Breast epithelium (tissue), 4 donors: ENCODE measurements at places on chromosomes 11 and 22. TPM values are rescaled to one million over a fixed set of nuclear protein-coding genes. Genes with fewer than 3 reads are reported as not detected.

- H3K4me1 ChIP-seq = no peaks in the 10 kb centered on the region
- H3K36me3 ChIP-seq = no peaks in the 10 kb centered on the region
- no peaks in the 10 kb centered on the region for H3K27me3 ChIP-seq
These were observed 22.1 kb downstream of the RPUSD4 start for GRCh38 chr11:126189109-126189929.

GRCh38 chr11:34341931-34342533, 15.8 kb downstream of the ABTB2 start:
- H3K27ac ChIP-seq = peak overlapping the region; percentile 64
- H3K27me3 ChIP-seq = no peaks in the 10 kb centered on the region
- H3K4me3 ChIP-seq = no peak overlapping the region
- no peaks in the 10 kb centered on the region for H3K36me3 ChIP-seq
- DNase-seq = no peak
- peaks cover 7% of the 10 kb centered on the region for H3K4me1 ChIP-seq

DNA sequence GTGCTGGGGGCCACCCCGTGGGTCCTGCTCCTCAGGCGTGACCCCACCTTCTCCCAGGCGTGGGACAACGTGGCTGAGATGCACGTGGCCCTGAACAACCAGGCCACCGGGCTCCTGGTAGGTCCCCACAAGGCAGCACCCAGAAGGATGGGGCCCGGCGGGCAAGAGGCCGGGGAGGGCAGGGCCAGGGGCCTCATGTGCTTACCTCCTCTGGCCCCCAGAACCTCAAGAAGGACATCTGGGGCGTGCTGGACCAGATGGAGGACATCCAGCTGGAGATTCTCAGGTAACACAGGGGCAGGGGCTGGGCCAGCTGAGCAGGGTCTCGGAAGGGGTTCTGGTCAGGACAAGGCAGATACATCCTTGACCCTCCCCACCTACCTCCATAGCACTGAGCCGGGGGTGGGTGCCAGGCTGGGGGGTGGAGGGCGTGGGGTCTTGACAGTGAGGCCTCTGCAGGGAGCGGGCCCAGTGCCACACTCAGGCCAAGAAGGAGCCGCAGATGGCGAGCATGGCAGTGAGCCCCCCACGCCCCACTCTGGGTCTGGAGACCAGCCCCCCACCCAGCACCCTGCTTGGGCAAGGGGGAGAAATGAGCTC, 186.3 kb downstream of the IGLL1 start:
- no peaks in the 10 kb centered on the region for H3K27me3 ChIP-seq
- no peak overlapping the region for H3K4me3 ChIP-seq
- DNase-seq = peak; percentile 40

DNA sequence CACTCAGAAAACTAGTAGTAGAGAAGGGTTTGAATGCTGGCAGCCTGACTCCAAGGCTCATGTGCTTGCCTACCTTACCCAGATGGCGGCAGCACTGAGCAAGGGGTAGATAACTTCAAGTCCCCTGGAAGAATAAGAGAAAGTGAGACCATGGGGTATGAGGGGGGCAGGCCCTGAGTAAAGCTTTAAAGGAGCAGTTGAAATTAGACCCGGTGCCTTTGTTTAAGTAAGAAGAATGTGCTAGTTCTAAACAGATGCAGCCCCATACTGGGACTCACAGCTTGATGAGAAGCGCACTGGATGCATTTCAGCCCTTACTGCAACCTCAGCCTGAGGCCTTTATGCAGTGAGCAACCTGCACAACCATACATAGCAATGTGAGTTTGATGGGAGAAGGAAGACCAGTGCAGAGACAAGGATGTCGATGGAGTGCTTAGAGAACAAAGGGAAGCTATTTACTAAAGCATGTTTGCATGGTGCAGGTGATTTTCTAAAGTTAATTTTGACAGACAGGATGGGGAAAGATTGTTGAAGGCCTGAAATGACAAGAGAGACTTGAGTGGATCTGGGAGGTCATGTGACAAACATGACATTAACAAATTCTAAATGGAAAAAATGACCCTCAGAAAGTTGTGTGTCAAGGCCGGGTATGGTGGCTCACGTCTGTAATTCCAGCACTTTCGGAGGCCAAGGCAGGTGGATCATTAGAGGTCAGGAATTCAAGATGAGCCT, 27.1 kb upstream of the TMA7B start:
- no peaks in the 10 kb centered on the region for H3K27me3 ChIP-seq
- no peak overlapping the region for H3K4me3 ChIP-seq
- no peaks in the 10 kb centered on the region for H3K36me3 ChIP-seq
- H3K27ac ChIP-seq = no peak overlapping the region
- DNase-seq = no peak

DNA sequence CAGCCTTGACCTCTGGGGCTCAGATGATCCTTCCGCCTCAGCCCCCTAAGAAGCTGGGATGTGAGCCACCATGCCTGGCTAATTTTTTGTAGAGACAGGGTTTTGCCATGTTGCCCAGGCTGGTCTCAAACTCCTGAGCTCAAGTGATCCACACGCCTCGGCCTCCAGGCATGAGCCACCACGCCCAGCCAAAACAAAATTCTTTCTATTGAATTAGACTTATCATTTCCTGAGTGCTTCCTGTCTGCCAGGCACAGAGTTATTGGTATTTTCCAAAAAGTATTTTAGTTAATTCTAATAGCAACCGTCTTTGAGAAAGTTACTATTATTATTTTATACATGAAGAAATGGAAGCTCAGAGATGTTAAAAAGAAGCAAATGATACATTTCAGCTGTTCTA, 61.4 kb upstream of the LMO2 start:
- H3K4me3 ChIP-seq = no peak overlapping the region
- H3K36me3 ChIP-seq = no peaks in the 10 kb centered on the region
- DNase-seq = no peak

DNA sequence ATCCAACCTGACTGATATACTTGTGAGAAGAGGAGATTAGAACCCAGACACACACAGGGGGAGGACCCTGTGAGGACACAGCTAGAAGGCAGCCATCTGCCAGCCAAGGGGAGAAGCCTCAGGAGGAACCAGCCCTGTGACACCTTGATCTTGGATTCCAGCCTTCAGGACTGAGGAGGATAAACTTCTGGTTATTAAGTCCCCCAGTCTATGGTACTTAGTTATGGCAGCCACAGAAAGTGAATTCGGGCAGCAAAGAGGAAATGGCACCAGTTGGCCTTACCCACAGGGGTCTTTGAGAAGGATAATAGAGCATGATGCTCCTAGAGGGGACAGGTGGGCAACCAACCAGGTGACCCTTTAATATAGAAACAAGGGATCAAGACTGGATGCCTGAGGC, 49.4 kb downstream of the ASCL2 start:
- no peak overlapping the region for H3K27ac ChIP-seq
- no peak overlapping the region for H3K4me3 ChIP-seq
- no peaks in the 10 kb centered on the region for H3K4me1 ChIP-seq
- no peaks in the 10 kb centered on the region for H3K27me3 ChIP-seq

DNA sequence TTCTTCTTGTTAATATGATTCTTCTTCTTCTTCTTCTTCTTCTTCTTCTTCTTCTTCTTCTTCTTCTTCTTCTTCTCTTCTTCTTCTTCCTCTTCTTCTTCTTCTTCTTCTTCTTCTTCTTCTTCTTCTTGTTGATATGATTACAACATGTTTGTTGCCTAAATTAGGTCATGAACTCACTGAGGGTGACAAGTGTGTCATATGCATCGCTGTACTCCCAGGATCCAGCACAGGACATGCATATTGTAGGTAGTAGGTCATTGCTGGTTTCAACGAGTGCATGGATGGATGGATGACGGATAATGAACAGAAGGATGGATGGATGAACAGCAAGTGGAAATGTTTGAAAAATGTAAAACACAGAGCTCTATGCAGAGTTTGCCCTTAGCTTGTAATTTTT, 14.9 kb upstream of the PVALB start:
- H3K27me3 ChIP-seq = no peaks in the 10 kb centered on the region
- no peaks in the 10 kb centered on the region for H3K36me3 ChIP-seq
- DNase-seq = no peak
- no peak overlapping the region for H3K4me3 ChIP-seq
- H3K4me1 ChIP-seq = no peaks in the 10 kb centered on the region

- no peaks in the 10 kb centered on the region for H3K4me1 ChIP-seq
- H3K27me3 ChIP-seq = no peaks in the 10 kb centered on the region
- H3K4me3 ChIP-seq = peak overlapping the region; percentile 17
- H3K27ac ChIP-seq = peak overlapping the region; percentile 58
- no peak for DNase-seq
- H3K36me3 ChIP-seq = no peaks in the 10 kb centered on the region
These were observed 64.5 kb downstream of the MCHR1 start for GRCh38 chr22:40743768-40744167.

DNA sequence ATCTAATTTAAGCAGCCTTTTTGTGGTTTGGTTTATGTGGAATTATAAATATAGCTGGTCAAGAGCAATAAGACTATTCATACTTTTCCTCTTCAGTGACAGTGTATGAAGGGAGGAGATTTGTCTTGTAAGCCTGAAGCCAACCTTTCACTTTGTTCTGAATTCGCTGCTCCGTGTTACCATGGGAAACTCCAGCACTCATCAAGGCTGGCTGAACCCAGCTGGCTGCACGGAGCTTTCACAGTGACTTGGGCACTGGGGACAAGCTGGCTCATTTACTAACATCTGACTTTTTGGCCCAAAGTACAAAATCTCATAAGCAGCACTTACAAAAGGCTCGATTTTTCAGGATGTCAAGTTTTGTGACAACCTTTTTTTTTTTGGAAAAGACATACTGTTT, 120.4 kb upstream of the GRIA4 start:
- DNase-seq = no peak
- no peaks in the 10 kb centered on the region for H3K27me3 ChIP-seq
- no peaks in the 10 kb centered on the region for H3K36me3 ChIP-seq

DNA sequence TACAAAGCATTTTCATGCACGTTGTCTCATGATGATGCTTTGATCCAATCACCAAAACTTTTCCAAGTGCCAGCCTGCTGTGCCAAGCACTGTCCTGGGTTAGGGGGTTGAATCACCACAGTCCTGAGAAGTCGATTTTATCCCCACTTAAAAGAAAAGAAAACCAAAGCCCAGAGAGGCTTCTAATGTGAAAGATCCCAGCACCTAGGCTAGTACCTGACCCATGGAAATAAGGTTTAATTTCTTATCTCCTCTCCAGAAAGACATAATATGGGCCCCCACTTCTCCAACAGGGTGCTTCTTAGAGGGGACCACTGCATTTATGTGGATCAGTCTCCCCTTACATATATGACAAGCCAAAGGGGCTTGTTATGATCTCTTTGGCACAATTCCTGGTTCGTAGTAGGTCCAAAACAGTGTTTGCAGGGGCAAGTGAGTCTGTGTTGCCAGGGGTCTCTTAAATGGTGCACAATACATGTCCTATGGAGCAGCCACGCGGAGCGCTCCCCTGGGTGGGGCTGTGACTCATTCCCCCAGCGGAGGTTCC, 1.9 kb upstream of the BCL9L start:
- H3K36me3 ChIP-seq = no peaks in the 10 kb centered on the region
- H3K4me3 ChIP-seq = no peak overlapping the region
- peaks cover 14% of the 10 kb centered on the region for H3K4me1 ChIP-seq
- H3K27ac ChIP-seq = peak overlapping the region; percentile 96

- H3K27ac ChIP-seq = no peak overlapping the region
- no peak for DNase-seq
- H3K27me3 ChIP-seq = no peaks in the 10 kb centered on the region
These were observed 54.5 kb upstream of the NOX4 start for GRCh38 chr11:89545691-89546090.

DNA sequence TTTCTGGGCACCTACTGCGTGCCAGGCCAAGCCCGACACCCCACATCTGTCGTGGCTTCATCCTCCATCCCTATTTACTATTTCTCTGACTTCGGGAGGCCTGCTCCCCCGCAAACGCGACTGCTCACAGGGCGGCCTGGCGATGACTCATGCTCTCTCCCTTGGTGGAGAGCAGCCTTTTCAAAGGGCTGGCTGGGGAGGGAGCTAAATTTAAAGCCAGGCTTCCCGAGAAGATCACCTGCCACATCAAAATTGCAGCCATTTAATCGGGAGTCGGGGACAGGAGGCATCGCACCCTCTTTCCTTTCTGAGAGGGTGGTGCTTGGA, 24.9 kb upstream of the SHISAL1 start:
- peaks cover 22% of the 10 kb centered on the region for H3K27me3 ChIP-seq
- no peaks in the 10 kb centered on the region for H3K4me1 ChIP-seq

DNA sequence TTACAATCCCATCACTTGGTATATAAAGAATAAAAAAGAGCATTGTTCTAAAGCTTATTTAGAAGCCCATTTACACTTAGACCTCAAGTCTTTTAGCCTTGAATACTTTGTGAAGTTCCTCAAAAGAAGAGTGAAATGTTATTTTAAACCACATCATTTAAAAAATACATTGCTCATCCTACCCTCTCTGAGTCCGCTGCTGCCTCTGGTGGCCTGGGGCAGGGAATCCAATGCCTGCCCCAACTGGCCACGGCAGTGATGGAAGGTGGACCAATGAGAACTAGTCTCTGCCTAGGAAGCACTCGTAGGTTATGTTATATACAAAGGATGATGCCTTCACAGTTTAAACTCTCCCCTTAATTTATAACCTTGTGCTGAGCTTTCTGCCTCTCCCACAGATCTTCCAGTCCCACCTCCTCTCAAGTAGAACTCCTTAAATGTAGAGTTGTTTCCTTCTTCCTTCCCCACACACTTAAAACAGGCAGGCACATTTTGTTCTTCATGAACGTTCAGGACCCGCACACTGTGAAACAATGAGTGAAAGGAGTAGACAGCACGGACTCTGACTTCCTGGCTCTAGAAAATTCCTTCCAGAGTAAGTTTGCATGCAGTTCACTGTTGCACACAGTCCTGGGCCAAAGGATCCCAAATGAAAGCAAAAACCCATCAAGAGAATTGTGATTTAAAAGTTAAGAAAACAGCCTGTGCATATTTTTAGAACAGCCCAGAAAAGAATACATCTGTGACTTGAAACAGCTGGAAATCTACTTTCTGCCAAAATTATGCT, 167.8 kb downstream of the RRAS2 start:
- no peak for DNase-seq
- peaks cover 5% of the 10 kb centered on the region for H3K4me1 ChIP-seq
- no peaks in the 10 kb centered on the region for H3K36me3 ChIP-seq
- no peaks in the 10 kb centered on the region for H3K27me3 ChIP-seq
- H3K27ac ChIP-seq = no peak overlapping the region
- H3K4me3 ChIP-seq = no peak overlapping the region

- no peaks in the 10 kb centered on the region for H3K4me1 ChIP-seq
- no peaks in the 10 kb centered on the region for H3K27me3 ChIP-seq
- no peaks in the 10 kb centered on the region for H3K36me3 ChIP-seq
- no peak for DNase-seq
These were observed 292.2 kb downstream of the ST3GAL4 start for GRCh38 chr11:126647735-126648134.

Gene NPTXR
- 4.5 TPM for total RNA-seq

Gene RDX
- 88.7 TPM for total RNA-seq

Gene BTBD18
- not detected for total RNA-seq

Gene MRGPRF
- 12.9 TPM for total RNA-seq

Gene ACTN3
- under 0.01 TPM for total RNA-seq

Gene TRIM6
- 6.1 TPM for total RNA-seq

Gene ZBTB16
- total RNA-seq = 271 TPM

Gene ARHGEF12
- total RNA-seq = 83.4 TPM

Gene IL10RA
- 9.8 TPM for total RNA-seq

Gene SHANK3
- total RNA-seq = 28.8 TPM

Gene OR4B1
- total RNA-seq = not detected
